ENCODE measurements at places on chromosomes 12 and 14.

- no peak for DNase-seq
These were observed 21.8 kb upstream of the DHRS4 start for GRCh38 chr14:23931721-23932289.

- peak; percentile 92 for DNase-seq
These were observed at the start of gene MDP1 for GRCh38 chr14:24215495-24216344. Gene MDP1, minus strand, starts transcription at chr14:24216066. Its CDS starts 111 bp downstream, at chr14:24215955.

DNA sequence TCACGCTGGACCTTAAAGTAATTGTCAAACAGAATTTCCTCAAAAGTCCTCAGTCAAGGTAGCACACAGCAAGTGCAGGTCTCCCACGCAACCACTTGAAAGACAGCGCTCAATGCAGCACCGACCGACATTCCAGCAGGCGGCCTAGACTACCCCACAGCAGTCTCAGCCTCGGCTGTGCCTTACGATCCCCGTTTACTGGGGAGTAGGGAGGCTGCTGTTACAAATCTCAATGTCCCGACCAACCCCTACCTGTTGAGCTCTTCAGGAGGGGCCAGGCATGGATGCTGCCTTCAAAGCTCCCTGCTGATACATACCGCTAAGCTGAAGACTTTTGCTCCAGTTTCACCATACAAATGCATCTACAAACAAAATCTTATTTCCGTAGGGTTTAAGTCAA is 21.8 kb downstream of the VPS37B start:
- DNase-seq, result peak; percentile 45

- DNase-seq, result no peak
These were observed 140.3 kb downstream of the SSPN start for GRCh38 chr12:26335651-26336050.

DNA sequence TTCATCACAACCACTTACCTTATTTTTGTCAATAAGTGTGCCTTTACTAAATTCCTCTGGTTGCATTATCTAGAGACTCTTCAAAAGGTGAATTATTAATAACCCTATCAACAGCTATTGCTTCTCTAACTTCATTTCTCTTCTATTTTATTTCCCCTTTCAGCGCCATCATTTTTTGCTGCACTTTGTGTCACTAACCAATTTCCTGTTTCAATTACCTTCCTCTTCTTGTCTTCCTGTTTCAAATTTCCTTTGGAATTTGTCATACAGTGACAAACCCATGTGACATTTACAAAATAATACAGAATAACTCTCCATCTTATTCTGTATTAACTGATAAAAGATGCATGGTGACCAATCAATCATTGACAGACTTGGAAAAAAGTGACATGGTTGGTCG is 12.2 kb upstream of the CLEC2A start:
- no peak for DNase-seq

- DNase-seq, result no peak
These were observed 447.2 kb downstream of the SNAPC1 start for GRCh38 chr14:62209287-62209899.

- DNase-seq, result no peak
These were observed 901 bp downstream of the B3GNT4 start for GRCh38 chr12:122204167-122205052.

DNA sequence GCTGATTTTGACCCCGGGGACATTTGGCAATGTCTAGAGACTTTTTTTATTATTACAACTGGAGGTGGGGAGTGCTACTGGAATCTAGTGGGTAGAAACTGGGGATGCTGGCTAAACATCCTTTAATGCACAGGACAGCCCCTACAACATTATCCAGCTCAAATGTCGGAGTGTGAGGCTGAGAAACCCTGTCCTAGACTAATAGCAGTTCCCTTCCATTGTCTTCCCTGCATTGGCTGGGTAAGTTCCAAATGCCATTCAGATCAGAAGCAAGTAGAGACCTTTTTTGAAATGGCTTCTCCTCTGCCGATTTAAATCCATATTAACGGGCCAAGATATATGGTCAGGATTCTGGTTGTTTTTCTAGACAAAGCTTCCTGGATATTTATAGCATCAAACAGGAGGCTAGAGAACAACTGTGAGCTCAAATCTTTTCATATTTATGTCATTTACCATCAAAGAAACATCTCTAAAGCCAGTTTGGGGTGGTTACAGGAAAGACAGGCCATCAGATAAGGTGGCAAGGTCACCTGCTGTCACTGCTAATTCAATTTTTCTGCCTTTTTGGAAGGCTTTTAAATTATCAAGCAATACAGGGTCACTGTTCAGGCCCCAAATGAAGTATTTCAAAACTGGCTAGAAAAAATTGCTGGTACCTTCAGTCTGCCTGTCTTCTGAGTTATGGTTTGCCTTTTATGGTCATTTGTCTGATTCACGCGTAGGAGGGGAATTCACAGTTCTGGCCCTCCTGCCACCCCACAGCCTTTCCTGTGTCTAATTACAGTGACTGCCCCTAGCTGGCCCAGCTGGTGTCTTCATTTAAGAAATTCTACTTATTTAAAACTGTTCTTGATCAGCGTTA is 20.1 kb upstream of the AKAP5 start:
- DNase-seq, result peak; percentile 74

DNA sequence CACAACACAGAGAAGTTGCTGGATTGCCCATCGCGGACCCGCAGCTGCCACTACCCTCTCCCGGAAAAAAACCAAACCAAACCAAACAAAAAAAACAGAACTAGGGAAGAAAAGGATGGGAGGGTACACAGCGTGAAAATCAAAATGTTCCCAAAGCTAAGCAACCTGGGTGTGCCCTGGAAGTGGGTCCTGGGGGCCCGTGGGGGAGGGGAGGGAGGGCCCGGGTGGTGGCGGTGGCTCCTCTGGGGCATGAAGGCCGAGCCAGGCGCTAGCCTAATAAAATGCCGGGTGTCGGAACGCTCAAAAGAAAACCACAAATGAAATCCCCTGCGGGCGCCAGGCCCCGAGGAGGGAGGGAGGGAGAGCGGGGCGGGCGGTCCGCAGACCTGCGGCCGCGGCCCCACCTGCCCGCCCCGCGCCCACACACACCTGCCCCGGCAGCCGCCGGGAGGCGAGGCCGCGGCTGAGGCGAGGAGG is 787 bp downstream of the HECTD4 start:
- DNase-seq, result peak; percentile 32

- peak; percentile 84 for DNase-seq
These were observed 24.8 kb downstream of the CLECL1 start for GRCh38 chr12:9707864-9708808.

GRCh38 chr12:128578045-128578444 is 245.7 kb downstream of the SLC15A4 start:
- no peak for DNase-seq

GRCh38 chr12:79344855-79345847 is 345.6 kb downstream of the PAWR start:
- DNase-seq, result no peak

- no peak for DNase-seq
These were observed 34.1 kb upstream of the CHPT1 start for GRCh38 chr12:101663298-101663697.

DNA sequence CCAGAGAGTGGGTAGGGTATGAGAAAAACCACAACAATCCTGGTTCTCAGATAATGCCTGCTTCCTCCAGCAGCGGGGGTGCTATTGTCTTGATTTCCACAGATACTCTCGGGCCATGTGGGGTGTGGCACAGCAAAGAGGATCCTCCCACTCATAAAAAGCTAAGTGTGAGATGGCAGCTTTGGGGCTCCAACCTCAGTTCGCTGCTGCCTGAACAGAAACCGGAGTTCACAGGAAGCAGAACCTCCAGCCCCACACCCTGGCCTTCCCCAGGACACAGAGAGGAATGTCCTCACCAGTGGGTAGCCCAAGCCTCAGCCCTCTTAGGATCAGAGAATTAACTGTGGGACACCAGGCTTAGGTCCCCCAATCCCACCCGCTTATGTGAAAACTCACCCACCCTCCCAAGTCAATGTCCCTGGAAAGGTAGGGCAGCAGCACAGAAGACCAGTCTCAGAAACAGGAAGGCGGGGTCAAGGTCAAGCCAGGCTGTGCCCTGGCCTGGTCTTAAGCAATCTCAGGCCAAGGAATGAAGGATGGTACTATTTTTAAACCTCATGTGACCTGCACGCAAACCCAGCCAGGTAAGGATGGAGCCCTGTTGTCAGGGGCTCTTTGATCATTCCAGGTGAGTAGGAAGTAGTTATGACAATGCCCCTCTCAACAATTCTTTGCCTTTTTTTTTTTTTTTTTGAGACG is 9.0 kb downstream of the KCTD10 start:
- no peak for DNase-seq

GRCh38 chr14:54566410-54567223 is at the start of gene SAMD4A:
Gene SAMD4A, plus strand, starts transcription at chr14:54567128. Its CDS starts 789 bp downstream, at chr14:54567917.
- peak; percentile 66 for DNase-seq

GRCh38 chr14:76958980-76959710 is 69.4 kb downstream of the IRF2BPL start:
- DNase-seq, result peak; percentile 29

DNA sequence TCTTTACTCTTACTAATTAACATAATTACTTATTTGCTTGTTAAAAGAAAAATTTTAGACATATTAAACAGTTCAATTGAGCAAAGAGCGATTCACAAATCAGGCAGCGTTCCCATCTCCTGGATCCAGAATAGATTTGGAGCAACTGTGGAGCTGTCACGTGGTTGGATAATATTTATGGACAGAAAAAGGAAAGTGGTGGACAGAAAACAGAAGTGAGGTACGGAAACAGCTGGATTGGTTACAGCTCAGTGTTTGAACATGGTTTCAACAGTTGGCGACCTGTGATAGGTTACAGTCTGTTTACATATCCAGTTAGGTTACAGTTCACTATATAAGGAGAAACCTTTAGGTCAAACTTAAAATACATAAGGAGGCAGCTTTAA is 19.7 kb upstream of the FAM234B start:
- no peak for DNase-seq
